ENCODE measurements at places on chromosomes 13 and 19.

DNA sequence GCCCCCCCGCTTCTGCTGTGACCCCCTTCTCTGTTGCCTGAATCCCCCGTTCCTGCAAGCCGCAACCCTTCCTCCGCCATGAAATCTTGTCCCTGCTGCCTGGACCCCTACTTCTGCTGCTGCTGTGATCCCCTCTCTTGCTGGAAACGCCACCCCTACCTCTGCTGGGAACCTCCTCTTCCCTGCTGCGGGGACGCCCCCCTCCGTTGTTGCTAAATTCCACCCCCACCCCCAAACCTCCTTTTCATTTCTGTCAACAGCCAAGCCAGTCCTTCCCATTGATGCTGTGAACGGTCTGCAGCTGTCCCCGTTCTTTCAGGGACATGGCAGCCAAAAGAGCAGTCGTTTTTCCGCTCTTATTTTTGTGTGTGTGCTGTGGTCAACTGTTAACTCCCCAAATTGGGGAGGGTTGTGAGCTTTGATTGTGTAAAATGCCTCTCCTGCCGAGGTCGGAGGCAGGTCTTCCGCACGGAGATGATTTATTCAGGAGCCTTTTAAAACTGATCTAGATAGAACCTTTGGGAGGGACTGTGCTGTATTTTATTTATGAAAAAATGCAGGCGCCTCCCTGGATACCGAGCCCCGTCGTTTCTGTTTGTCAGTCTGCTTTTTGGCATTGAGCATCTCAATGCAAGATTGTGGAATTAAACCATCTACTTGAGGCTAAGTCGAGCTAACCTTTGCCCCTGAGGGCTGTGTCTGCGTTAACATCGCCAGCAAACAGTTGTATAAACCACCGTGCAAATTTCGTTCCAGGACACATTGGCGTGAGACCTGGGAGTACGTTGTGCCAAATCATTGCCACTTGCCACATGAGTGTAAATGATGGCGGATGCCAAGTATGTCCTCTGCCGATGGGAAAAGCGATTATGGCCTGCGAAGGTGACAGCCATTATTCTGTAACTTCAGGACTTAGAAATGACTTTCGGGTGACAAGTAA, 27.9 kb upstream of the NDUFS7 start:
- no peak for DNase-seq

DNA sequence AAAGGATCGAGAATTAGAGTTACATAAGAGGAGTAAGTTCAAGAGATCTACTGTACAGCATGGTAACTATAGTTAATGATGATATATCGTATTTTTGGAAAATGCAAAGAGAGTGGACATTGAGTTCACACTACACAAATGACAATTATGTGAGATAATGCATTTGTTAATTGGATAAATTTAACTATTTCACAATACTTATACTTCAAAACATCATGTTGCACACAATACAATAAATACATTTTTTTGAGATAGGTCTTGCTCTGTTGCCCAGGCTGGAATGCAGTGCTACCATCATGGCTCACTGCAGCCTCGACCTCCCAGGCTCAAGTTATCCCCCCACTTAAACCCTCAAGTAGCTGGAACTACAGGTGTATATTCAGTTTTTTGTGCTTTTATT, 8.1 kb upstream of the CYP2F1 start:
- no peak for DNase-seq

GRCh38 chr19:40523322-40524047, 53.2 kb upstream of the SHKBP1 start:
- peak; percentile 60 for DNase-seq

DNA sequence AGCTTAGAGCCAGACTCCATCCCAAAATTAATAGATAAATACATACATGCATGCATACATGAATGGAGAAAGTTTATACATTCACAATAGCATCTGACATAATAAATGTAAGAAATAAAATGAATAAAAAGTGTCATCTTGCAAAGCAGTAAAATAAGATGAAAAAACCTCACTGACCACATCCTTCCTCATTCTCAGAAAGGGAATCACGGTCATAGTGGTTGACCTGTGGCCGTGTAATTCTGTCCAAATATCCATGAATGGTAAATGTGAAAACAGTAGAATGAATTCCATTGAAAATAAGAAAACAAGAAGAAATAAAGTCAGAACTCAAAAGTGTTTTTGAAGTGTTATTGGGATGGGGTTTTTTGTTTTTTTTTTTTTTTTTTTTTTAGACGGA, 9.8 kb upstream of the CDC42EP5 start:
- no peak for DNase-seq

DNA sequence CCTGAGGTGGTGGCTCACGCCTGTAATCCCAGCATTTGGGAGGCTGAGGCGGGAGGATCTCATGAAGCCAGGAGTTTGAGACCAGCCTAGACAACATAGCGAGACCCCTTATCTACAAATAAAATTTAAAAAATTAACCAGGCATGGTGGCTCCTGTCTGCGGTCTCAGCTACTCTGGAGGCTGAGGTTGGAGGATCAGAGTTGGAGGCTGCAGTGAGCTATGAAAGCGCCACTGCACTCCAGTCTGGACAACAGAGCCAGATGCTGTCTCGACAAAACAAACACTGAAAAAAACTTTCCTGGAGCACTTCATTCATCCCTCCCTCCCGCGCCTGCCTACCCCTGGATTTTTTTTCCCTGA, 665 bp upstream of the ATG4D start:
- DNase-seq: no peak

- no peak for DNase-seq
Measured at GRCh38 chr13:21723807-21724505, 53.1 kb downstream of the FGF9 start.

- no peak for DNase-seq
Measured at GRCh38 chr13:111922086-111922485, 144.9 kb upstream of the SOX1 start.

DNA sequence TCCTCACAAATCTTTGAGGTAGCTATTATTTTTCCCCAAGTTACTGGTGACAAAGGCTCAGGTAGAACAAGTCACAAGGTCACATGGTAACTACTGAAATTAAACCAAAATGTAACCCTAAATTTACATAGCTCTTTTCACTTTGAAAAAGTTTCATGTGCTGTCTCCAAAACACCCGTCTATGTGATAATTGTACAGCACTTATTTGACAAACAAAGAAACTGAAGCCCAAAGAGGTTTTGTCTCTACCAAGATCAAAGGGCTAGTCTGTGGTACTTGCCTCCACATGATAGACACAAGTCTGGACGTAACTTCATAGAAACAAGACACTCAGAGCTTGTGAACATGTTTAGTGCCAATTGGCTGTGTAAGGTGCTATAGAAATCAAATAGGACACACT, 108.3 kb downstream of the SACS start:
- no peak for DNase-seq

DNA sequence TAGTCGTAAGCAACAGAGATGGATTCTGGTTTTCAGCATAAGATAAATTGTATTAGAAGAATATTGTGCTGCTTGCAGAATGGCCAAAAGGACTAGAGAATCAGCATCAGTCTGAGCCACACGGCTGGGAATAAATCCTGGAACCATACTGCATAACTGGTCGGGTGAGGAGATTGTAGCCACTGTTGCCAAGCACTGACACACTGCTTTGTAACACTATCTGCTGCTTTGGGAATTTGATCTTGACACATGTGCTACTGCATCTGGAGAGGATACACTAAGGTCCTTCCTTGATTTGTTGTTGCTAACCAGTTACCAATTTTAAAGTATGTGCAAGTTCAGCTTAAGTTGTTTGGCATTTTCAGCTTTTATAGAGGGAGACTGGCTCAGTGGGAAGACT, 1.9 kb downstream of the HNRNPA1L2 start:
- DNase-seq: no peak

DNA sequence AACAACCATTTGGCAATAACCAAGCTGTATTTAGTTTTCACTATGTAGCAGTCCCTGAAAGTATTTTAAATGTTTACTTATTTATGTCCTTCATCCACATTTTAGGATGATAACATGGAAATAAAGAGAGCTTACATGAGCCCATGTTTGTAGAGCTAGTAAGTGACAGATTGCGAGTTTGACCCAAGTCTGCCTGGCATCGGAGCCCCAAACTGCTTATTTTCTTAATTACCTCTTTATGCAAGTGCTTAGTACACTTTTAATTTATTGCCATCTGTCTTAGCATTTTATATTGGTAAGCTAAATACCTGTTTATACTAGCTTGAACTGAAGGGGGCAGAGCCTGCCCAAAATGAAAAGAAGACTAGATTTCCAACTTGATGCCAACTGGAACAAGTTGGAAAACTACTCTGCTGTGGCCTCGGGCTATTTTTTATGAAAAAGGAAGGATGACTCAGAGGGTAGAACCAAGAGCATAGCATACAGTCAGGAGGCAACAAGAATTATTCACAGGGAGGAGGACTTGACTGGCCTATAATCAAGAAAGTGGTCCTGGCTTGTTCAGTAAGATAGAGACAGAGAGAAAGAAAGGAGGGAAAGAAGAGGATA, 150.2 kb downstream of the NDFIP2 start:
- DNase-seq: peak; percentile 98

DNA sequence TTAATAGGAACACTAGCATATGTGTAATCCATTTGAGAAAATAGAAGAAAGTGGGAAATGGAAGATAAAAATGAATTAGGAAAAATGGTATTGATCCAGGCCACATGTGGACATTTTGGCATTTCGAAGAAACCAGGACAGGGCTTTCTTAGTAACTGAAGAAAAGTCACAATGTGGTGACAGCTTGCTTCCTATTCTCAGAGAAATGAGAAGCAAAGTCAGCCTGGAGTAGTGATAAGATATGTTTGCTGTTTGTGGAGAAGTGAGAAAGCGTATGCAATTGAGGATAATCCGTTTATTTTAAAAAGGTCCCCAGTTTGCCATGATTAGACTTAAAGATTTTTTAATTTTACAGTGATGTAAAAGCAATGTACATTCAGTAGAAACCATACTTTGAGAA, 127.9 kb downstream of the SLITRK6 start:
- DNase-seq: no peak

- DNase-seq: no peak
Measured at GRCh38 chr13:27101289-27101688, 70.3 kb downstream of the USP12 start.

GRCh38 chr19:42440357-42441048, 2.2 kb downstream of the CXCL17 start:
- peak; percentile 32 for DNase-seq

- DNase-seq: no peak
Measured at GRCh38 chr19:8902520-8902919, 70.3 kb downstream of the MBD3L1 start.

DNA sequence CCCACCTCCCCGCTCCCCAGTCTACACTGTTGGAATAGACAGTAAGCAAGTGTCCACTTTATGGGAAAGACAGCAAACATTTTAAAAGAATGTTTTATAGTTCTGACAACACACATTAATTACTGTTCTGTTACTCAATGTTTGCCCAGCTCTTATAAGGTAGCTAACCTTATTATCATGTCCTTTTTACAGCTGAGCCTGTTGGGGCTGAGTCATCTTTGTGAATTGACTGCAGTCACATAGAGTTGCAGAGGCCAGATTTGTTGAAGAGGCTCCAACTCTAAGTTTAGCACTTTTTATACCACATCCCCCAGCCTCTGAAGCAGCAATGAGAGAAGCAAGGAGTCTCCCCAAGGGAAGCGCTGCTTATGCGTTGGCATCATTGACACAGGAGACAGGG, 76.2 kb downstream of the C13orf42 start:
- DNase-seq: no peak

- DNase-seq: no peak
Measured at GRCh38 chr19:35512831-35513627, 420 bp downstream of the DMKN start.

Data from renal cortical epithelial cell (primary cell).